ENCODE measurements at places on chromosomes 12 and 14. TPM values are rescaled to one million over a fixed set of nuclear protein-coding genes. Genes with fewer than 3 reads are reported as not detected.

DNA sequence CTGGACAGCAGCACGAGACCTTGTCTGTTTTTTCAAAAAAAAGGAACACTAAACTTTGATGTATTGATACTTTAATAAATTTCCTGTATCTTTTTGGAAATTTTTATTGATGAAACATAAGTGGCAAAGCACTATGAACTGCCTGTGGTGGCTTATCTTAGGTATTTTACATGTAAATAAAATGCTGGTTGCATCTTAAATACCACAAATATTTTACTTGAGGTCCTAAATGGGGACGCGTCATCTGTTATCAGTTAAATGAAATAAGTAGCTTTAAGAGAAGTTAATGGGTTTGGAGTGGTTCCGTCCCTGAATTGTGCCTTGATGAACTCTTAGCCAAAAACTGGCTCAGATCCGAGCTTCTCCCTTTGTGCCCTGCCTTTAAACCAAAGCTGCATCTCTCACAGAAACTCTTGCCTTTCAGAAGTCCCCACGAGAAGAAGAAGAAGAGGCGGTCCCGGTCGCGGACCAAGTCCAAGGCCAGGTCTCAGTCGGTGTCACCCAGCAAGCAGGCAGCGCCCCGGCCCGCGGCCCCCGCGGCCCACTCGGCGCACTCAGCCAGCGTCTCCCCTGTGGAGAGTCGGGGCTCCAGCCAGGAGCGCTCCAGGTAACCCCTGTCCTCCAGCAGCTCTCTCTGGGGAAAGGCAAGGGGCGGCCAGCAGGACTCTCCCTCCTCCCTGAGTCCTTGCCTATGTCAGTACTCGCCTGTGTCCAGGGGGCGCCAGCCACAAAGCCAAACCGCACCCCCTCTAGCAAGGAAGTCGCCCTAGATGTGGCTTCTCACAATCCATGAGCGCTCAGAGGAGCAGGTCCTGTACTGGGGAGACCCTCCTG lies 31.2 kb upstream of the MMP17 start:
- peak; percentile 86 for DNase-seq

DNA sequence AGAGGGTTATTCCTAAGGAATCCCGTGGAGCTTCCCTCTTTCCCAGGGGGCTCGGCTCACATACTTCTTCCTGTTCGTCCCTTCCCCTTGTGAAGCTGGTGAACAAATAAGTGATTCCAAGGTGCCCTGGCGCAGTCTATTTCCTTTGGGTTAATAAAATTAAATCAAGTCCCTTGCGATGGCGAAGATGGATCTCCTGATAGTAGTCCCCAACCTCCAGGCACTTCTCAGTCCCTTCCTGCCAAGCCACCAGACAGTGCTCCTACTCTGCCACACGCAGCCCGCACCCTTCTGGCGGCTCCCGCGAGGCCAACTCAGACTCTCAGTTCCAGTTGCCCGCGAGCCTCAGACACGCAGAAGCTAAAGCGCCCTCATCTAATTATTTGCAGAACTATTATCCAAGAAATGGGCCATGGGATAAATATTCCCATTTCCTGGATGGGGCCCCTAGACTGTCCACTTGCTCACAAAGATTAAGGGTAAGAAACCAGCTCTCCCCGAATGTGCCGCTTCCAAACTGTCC lies 2.4 kb upstream of the SIX6 start:
- DNase-seq: peak; percentile 74

GRCh38 chr12:112868459-112869041 lies 38.2 kb upstream of the OAS1 start:
- peak; percentile 88 for DNase-seq

- no peak for DNase-seq
Measured at GRCh38 chr12:60240891-60241290, 645.1 kb downstream of the SLC16A7 start.

- DNase-seq: peak; percentile 90
Measured at GRCh38 chr12:124744659-124745464, 118.8 kb downstream of the SCARB1 start.

DNA sequence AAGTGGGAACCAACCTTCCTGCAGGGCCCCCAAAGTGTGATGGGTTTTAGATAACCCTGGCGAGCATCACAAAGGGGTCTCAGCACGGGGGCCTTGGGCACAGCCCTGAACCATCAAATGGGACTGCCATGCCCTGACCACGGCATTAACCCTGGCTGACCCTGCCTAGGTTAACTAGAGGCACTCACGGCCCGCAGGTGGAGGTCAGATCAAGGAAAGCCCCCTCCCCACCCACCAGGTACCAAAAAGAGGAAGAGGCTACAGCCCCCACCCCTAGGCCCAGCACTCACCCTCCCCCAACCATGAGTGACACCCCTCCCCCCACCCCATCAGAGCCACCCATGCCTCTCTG lies 42.5 kb downstream of the CCNK start:
- DNase-seq: no peak

DNA sequence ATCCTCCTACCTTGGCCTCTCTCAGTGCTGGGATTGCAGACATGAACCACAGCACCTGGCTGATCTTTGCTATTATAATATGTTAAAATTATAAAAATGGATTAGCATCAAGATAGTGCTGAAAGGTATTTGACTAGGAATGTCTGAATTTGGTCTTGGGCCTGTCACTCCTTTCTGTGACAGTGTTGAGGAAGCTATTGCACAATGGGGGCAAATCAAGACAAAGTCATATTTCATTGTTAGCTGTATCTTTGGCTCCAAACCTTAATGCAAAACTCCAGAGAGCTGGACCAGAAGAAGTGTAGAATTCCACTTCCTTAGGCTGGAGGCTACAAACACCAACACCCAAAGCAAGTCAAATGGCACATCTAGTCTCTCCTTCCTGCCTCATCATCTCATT lies 42.2 kb downstream of the ZCRB1 start:
- DNase-seq: no peak

- no peak for DNase-seq
Measured at GRCh38 chr12:40192704-40193255, 32.0 kb upstream of the LRRK2 start.

GRCh38 chr14:61923348-61923747 lies 161.1 kb downstream of the SNAPC1 start:
- DNase-seq: no peak

DNA sequence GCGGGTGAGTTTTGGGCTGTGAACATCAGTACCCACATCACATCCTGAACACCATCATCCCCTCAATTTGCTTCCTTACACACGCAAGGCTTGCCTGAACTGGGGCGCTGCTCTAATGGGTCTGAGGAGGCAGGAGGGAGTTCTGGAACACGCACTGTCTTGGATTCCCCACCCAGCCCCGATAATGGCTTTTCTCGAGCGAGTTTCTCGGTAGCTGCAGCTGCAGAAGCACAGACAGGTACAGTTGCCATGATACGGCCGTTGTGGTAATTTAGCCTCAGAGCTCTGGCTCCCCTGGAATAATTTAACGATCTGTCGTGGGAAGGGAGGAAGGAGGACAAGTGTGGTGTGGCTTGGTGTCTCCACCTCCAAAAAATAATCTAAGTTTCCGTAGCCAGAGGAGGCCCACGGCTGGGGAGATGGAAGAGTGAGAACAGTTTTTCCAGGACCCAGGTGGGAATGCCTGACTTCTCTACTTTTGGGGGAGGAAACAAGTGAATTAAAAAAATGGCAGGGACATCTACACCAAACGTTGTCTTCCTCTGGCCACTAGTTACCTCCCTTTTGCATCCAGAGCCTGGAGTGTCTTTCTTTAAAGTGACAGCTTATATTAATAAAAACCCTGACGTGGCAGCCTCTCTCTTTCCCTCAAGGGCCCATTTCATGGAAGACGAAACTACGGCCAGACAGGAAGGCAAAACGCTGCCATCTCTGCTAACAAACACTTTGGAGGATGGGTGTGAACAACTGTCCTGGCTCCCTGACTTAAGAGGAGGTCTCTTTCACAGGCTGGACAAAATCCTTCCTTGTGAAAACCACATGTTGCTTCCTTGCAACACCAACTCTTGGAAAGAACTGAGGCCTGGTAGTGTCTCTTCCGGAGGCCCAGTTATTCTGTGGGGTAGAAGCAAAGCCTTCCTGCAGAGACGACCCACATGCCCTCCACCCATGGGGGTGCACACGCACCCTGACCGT lies 84.8 kb downstream of the RBM19 start:
- DNase-seq: no peak

DNA sequence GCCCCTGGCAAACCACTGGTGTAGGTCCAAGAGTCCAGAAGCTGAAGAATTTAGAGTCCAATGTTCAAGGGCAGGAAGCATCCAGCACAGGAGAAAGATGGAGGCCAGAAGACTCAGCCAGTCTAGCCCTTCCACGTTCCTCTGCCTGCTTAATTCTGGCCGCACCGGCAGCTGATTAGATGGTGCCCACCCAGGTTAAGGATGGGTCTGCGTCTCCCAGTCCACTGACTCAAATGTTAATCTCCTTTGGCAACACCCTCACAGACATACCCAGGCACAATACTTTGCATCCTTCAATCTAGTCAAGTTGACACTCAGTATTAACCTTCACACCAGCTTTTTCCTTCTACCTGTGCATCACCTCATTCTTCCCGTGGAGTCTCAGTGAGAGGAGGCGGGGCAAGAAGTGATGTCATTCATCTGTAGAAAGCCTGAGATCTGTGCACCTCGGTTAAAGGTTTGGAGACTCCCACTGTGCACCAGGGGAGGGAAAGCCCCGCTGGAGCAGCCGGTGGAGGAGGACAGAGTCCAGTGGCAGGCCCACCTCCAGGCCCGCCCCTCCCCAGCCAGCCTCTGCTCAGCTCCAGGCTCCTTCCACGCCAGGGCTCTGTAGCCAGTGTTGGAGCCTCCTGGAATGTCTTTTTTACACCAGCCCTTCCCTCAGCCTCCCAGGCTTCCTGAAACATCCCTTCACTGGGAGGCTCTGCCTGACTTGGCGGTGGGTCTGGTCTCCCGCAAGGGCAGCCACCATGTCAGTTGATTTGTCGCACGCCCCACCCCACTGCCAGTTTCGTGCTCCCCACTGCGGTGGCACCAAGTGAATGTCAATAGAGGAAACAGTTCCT lies 80.1 kb upstream of the DYNC1H1 start:
- DNase-seq: no peak

- no peak for DNase-seq
Measured at GRCh38 chr14:89226801-89227495, 190.1 kb downstream of the FOXN3 start.

GRCh38 chr14:23009483-23009938 lies 432 bp downstream of the C14orf93 start:
- no peak for DNase-seq

DNA sequence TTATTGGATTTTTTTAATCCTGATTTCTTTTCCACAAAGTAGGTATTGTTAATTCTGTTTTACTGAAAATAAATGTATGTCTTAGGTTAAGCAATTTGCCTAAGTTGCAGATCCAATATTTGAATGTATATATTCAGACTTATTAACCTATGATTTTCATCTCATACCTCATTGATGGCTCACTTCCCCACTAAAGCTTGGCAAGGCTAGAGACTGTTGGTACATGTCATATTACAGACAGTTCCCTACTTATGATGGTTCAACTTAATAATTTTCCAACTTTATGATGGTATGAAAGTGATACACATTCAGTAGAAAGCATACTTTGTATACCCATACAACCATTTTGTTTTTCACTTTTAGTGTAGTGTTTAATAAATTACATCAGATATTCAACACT lies 33.2 kb upstream of the KCNH3 start:
- DNase-seq: no peak

DNA sequence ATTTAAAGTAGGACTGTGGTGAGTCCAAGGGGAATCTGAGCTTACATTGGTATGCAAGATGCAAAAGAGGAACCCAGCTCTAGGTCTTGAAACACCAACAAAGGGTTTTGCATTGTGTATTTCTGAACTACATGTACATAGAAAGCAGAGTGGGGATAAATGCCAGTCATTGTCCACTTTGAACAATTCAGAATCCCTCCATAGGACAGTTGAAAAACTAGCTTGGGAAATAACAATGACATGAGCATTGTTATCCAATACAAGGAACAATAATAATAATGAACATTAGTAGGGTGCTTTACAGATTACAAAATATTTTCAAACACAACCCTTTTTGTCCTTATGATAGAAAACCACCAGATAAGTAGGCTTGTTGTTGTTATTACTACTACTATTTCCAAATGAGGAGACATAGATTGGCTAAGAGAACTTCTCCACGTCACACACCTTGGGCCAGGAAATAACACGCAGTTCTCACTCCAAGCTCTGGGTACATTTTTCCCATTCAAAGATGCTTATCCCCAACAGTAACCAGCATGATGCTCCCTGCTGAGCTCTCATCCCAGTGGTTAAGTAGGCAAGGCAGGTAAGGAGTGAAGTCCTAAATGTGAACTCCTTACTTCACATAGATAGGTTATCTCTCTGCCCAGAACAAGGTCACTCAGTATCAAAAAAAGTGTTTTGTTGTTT lies 51.7 kb upstream of the RASSF8 start:
- no peak for DNase-seq

DNA sequence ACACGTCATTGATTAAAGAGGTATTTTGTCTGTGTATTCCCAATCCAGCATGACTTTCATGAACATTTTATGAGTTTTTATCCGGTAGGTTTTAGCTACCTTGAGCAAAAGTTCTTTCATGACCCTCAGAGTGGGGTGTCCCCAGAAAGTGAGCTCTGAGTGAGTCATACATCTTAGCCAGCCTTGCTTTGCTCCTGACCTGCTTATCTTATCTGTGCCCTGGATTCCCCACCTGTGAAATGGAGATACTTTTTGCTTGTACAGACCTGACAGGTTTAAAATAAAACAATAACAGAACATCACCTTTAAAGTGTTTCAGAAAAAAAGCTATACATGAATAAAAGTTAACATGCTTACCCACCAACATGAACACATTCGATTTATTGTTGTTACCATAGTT lies 202.8 kb upstream of the SOX5 start:
- no peak for DNase-seq

GRCh38 chr14:100611811-100612480 lies 24.7 kb upstream of the BEGAIN start:
- DNase-seq: peak; percentile 13

The OASL gene
- total RNA-seq: not detected

The CCDC88C gene
- 47.3 TPM for total RNA-seq

The MIP gene
- total RNA-seq: not detected

The DUSP16 gene
- total RNA-seq: 28.1 TPM

The HNF1A gene
- not detected for total RNA-seq

The ABHD12B gene
- 55.0 TPM for total RNA-seq

The KRT4 gene
- not detected for total RNA-seq

The KRT71 gene
- total RNA-seq: not detected

The NYNRIN gene
- total RNA-seq: 19.7 TPM

Data from endodermal cell (in vitro differentiated cells).